ENCODE measurements at places on chromosomes 3 and 15. TPM values are rescaled to one million over a fixed set of nuclear protein-coding genes. Genes with fewer than 3 reads are reported as not detected.

DNA sequence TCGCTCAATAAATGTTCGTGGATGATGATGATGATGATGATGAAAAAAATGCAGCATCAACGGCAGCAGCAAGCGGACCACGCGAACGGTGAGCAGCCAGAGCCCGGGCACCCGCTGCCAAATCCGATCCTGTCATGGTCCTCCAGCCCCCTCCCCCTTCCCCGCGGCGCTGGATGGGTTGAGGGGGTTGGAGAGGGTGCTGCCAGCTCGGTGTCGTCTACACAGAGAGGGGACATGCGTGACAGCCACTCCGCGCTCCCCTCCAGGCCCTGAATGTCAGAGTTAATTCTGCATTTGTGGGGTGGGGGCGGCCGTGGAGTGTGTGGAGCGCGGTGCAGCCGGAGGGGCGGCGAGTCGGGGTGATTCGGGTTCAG lies 722 bp downstream of the CACNA1D start:
- no peak for DNase-seq

- no peak for DNase-seq
Measured at GRCh38 chr3:127020543-127020942, 37.6 kb downstream of the PLXNA1 start.

DNA sequence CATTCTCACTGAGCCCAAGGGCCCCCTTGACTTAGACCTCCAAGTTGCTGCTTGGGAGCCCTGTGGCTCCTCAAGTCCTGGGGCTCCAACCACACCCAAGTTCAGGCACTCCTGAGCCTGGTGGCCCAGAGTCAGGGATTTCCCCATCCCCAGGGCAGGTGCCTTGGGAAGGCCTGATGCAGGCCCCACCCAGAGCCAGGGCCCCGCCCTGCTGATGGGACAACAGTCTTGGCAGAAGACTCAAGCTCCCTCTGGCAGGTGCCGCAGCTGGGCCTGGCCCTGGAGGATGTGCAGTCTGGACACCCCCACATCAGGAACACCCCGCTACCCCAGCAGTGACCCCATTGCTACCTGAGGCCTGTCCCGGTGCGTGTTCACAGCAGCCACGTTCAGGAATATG lies 17.7 kb upstream of the SHISA5 start:
- no peak for DNase-seq

The RLBP1 gene
- total RNA-seq = not detected

The EFHB gene
- 0.44 TPM for total RNA-seq

The IL17RD gene
- not detected for total RNA-seq

- DNase-seq = no peak
Measured at GRCh38 chr3:174193604-174194003, 665.5 kb upstream of the NAALADL2 start.

- no peak for DNase-seq
Measured at GRCh38 chr15:91409387-91409786, 309.3 kb downstream of the SV2B start.

The KY gene
- not detected for total RNA-seq

DNA sequence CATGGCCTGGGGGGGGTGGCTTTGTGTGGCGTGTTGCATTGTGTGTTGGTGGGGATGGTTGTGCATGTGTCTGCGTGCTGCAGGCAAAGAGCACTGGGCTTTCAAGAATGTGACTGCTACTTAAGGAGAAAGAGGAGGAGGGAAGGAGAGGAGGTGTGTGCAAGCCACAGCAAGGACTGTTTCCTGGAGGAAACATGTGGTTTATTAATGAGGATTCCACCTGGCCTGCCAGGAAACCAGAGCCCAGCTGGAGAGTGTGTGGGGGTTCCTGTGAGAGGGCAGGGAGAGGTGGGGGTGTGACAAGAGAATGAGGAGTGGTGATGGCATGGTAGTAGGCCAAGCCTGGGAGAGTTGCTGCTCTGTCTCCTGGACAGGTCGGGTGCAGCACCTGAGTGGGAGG lies 258.1 kb upstream of the ROPN1 start:
- no peak for DNase-seq

The SLCO2A1 gene
- total RNA-seq = not detected

The MNS1 gene
- total RNA-seq = 0.23 TPM

- DNase-seq = no peak
Measured at GRCh38 chr3:81299481-81299880, 462.0 kb downstream of the GBE1 start.

The ATP13A5 gene
- not detected for total RNA-seq

- DNase-seq = no peak
Measured at GRCh38 chr3:116340680-116341216, 104.5 kb downstream of the LSAMP start.

- peak; percentile 85 for DNase-seq
Measured at GRCh38 chr3:98039322-98040024, 4.4 kb upstream of the GABRR3 start.

Measured in activated CD8-positive, alpha-beta T cell treated with anti-CD3 and anti-CD28 coated beads, Interleukin-2, amount 10 ng/mL, durations not matched to agents 7 days and 5 days (primary cell).